ENCODE measurements at places on chromosomes 4 and X.

DNA sequence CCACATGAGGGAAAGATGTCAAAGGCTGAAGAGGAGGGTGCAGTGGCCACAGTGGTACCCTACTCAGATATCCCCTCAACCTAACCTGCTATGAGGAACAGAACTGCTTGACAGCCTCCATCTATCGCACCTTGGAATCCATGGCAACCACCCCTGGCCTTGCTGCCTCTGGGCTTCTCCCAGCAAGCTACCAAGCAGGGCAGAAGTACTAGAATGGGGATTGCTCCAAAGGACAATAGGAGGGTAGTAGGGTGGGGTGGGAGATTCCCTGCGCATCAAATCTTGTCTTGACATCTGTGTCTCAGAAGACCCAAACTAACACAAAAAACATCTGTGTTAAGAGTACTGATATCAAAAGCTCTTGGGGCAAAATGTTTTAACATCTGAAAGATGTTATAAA lies 118.2 kb downstream of the FBXW7 start:
- no peak for DNase-seq

- no peak for DNase-seq
Observed at GRCh38 chrX:27309406-27309805, 153.7 kb downstream of the PPP4R3C start.

DNA sequence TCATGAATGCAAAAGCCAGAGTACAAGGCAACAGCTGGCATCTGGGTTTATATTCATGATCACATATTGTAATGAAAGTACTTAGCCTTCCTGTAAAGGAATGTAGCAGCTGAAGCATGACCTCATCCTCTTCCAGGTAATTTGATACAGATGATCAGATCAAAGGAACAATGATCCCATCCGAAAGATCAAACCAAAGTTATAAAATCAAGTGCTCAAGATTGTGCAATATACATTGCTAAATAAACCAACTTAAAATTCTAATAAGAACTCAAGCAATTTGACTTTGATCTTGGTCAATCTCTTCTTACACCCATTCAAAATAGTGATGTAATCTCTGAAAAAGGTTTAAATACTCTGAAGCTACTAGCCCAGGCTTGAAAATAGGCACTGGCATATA lies 113.1 kb upstream of the INPP4B start:
- DNase-seq = no peak

DNA sequence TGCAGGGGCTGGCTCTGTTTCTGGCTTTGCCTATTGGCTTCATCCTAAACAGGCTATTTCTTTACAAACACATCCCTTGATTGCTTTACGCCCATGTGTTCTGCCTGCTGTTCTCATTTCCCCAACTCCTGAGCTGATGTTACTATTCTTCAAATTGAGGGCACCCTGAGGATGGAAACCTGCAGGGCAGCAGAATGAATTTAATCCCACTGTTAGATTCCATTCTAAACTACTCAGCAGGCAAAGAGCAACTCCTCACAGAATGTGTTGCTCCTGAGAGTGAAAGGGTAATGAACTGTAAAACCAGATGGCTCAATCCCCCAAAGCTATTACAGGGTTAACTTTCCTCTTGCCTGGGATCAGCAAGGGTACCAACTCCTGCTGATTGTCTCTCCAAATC lies 75.7 kb downstream of the ANKRD50 start:
- no peak for DNase-seq

All from stimulated activated CD4-positive, alpha-beta T cell treated with anti-CD3 and anti-CD28 coated beads, TNF-alpha, amount 100 ng/mL, for 4 hours (primary cell).